NT2/D1 (cell line): ENCODE measurements at places on chromosomes 2 and 18.

- no peak for DNase-seq
Observed at GRCh38 chr2:10028988-10029874, 14.1 kb upstream of the KLF11 start.

DNA sequence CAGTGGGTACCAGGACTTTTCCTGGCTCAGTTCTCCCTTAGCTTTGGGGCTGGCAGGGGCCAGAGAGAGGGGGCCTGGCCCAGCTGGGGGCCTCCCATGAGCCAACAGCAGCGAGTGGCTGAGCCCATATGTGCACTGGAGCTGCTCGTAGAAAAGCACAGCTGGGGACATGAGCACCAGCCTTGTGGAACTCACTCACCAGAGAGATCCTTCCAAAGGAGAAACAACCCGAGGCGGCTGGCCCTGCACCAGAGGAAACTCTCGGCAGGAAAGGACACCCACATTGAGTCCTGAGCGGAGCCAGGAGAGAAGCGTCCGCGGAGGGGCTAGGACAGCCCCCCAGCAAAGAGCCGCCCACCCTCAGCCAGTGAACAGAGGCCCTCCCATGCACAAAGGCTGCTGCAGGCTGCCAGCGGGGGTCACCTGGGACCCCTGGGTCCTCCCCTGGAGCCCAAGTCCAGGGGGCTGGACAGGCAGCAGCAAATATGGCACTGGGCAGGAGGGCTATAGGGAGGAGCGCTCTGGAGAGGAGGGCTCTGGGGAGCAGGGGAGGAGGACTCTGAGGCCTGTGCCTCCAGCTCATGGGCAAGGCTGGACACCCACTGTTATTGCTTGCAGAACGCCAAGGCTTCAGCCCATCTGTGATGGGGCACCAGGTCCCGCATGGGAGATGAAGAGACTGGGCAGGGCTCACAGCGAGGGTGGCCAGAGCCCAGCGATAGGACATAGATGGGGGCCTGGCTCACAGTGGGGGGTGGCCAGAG, 42.1 kb upstream of the SNED1 start:
- no peak for DNase-seq

GRCh38 chr18:2963048-2963447, 49.9 kb downstream of the LPIN2 start:
- no peak for DNase-seq

GRCh38 chr2:42217914-42218313, 48.8 kb downstream of the EML4 start:
- no peak for DNase-seq

DNA sequence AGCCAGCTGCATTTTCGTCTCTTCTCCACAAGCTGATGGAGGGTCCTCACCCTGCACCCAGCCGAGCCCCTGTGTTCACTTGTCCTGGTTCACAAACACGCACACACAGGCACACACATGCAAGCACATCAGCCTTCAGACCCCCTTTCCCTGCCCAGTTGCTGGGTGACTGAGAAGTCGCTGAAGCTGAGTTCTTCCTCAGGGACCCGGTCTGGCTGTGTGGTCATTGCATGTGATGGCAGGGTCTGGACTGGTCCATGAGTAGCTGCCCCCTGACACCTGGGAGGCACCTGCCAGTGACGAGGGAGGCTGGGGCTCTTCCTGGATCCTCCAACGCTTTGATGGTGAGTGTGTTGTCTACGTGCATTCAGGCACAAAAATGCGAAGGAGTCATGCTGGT, 546.1 kb upstream of the SALL3 start:
- no peak for DNase-seq
